Suprapubic skin (tissue), 4 donors: ENCODE measurements at places on chromosomes 11 and 22. TPM values are rescaled to one million over a fixed set of nuclear protein-coding genes. Genes with fewer than 3 reads are reported as not detected.

MRGPRX3 gene
- not detected for total RNA-seq

DNA sequence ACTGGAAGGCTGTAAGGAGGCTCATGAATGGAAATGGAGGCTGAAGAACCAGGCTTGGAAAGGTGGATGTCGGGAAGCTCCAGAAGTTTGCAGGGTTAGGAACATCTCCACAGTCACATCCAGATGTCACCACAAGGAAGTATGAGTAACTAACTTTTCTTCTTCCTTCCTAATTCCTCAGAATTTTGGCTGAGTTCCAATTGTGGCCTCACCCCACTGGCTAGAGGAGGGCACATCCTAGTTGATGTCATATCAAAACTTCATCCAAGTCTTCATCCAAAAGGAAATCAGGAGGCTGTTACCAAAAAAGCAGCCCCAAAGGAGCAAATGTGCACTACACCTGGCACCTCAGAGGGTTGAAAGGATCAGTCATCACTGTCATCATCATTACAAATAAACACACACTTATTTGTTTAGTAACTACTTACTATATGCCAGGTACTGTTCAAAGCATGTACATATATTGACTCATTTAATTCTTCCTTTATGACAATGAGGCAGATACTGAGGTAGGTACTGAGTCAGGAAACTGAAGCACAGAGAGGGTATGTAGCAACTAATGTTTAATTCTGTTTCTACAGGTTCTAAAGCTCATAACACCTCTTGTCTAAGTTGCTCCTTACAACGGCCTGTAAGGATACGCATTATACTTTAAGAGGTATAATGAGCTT lies 7.3 kb upstream of the PTPN5 start:
- H3K4me1 ChIP-seq, result no peaks in the 10 kb centered on the region
- no peak overlapping the region for H3K4me3 ChIP-seq
- no peak for DNase-seq
- no peaks in the 10 kb centered on the region for H3K36me3 ChIP-seq
- H3K27me3 ChIP-seq, result peaks cover 23% of the 10 kb centered on the region

DNA sequence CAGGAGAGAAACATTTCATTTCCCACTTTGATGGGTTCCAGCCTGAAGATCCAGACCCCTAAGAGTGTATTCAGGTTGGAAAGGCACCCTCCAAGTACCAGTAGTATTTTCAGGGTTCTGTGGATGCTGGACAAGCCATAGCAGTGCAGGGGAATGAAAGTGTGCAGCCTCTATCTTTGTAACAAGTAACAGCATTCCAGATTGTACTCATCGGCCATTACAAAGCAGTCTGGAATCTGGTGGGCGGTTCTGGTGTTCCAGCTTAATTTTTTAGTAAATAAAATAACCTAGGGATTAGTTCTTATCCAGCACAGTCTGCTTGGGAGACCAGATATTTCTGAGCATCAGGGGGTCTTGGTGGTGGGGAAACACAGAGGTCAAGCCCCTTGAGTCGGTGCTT lies 22.6 kb downstream of the APLNR start:
- DNase-seq, result no peak
- no peaks in the 10 kb centered on the region for H3K36me3 ChIP-seq
- H3K4me1 ChIP-seq, result peaks cover 24% of the 10 kb centered on the region

DNA sequence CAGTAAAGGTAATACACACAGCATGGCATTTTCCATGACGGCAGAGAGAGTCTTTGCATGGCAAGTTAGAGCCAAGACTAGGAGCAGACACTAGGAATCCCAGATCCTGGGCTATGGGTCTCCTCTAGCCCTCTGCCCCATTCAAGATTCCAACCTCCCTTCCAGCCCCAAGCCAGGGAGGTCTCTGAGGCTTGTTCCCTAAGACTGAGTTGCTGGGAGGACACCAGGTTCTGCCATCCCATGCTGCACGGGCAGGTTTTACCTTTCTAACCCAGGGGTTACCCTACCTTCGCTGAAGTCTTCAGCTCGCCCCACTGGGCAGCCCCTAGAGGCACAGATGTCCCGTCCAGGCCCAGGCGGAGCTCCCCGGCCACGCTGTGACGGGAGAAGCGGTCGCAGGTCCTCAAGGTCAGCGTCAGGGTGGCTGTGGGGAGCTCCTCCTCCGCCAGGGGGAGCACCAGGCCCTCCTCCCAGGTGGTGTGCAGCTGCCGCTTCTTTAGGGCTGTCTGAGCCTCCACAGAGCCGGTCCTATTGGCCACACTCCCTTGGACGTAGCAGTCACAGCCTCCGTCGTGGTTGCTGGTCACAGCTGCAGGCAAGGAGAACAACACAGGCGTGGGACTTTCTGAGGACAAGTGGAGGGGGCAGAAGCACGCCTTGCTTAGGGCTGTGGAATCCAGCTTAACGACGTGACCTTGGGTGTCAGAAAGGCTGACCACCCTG lies 33.8 kb downstream of the SYT13 start:
- no peak overlapping the region for H3K4me3 ChIP-seq
- no peaks in the 10 kb centered on the region for H3K4me1 ChIP-seq
- H3K27ac ChIP-seq, result no peak overlapping the region
- H3K27me3 ChIP-seq, result peaks cover 2% of the 10 kb centered on the region

- H3K27me3 ChIP-seq, result no peaks in the 10 kb centered on the region
- no peak for DNase-seq
Measured at GRCh38 chr11:132051704-132052103, 681.3 kb downstream of the NTM start.

DNA sequence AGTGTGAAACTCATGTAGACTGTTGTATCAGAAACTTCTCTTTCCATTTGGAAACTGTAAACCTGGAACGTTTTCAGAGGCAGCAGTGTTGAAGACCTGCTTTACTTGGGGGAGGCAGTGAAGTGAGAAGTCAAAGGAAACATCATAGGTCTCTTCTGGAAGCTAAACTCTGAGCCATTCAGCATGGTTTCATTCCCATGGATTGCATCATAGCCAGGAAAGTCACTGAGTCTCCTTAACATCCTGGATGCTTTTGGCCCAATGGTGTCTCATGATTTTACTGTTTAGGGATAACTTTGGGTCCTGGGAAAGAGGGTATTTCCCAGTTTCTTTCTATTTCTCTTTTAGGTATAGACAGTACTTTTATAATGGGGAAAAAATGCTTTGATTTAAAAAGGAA lies 153.2 kb upstream of the E2F8 start:
- H3K36me3 ChIP-seq, result no peaks in the 10 kb centered on the region
- no peaks in the 10 kb centered on the region for H3K27me3 ChIP-seq
- H3K4me1 ChIP-seq, result no peaks in the 10 kb centered on the region
- no peak overlapping the region for H3K4me3 ChIP-seq

GRCh38 chr22:11598492-11599440 lies 3929.2 kb upstream of the OR11H1 start:
- H3K27ac ChIP-seq, result no peak overlapping the region
- H3K27me3 ChIP-seq, result no peaks in the 10 kb centered on the region
- H3K36me3 ChIP-seq, result no peaks in the 10 kb centered on the region
- no peak for DNase-seq
- H3K4me1 ChIP-seq, result no peaks in the 10 kb centered on the region

- no peak overlapping the region for H3K4me3 ChIP-seq
- no peaks in the 10 kb centered on the region for H3K36me3 ChIP-seq
- H3K27ac ChIP-seq, result no peak overlapping the region
- no peaks in the 10 kb centered on the region for H3K4me1 ChIP-seq
- no peak for DNase-seq
Measured at GRCh38 chr11:22795914-22796313, 33.7 kb downstream of the SVIP start.

GRCh38 chr11:64259533-64260067 lies 8.3 kb downstream of the PLCB3 start:
- peaks cover 94% of the 10 kb centered on the region for H3K36me3 ChIP-seq
- H3K27me3 ChIP-seq, result no peaks in the 10 kb centered on the region
- no peak overlapping the region for H3K27ac ChIP-seq
- DNase-seq, result no peak

- H3K27me3 ChIP-seq, result no peaks in the 10 kb centered on the region
- DNase-seq, result no peak
- no peaks in the 10 kb centered on the region for H3K36me3 ChIP-seq
- H3K4me3 ChIP-seq, result no peak overlapping the region
Measured at GRCh38 chr11:106172386-106172991, 95.0 kb downstream of the AASDHPPT start.

GRCh38 chr11:76721755-76722677 lies 51.5 kb upstream of the LRRC32 start:
- H3K4me1 ChIP-seq, result peaks cover 9% of the 10 kb centered on the region
- H3K27me3 ChIP-seq, result peaks cover 21% of the 10 kb centered on the region
- H3K4me3 ChIP-seq, result peak overlapping the region; percentile 9
- no peaks in the 10 kb centered on the region for H3K36me3 ChIP-seq

CBLIF gene
- not detected for total RNA-seq

- no peaks in the 10 kb centered on the region for H3K36me3 ChIP-seq
- H3K27ac ChIP-seq, result peak overlapping the region; percentile 66
- peaks cover 22% of the 10 kb centered on the region for H3K4me1 ChIP-seq
- peak overlapping the region; percentile 9 for H3K4me3 ChIP-seq
- no peaks in the 10 kb centered on the region for H3K27me3 ChIP-seq
Measured at GRCh38 chr11:113778111-113778910, 1.3 kb upstream of the CLDN25 start.

GRCh38 chr22:21816787-21817496 lies 50.5 kb downstream of the MAPK1 start:
- H3K4me3 ChIP-seq, result no peak overlapping the region
- H3K36me3 ChIP-seq, result no peaks in the 10 kb centered on the region
- peak overlapping the region; percentile 34 for H3K27ac ChIP-seq
- H3K4me1 ChIP-seq, result peaks cover 46% of the 10 kb centered on the region

MUC6 gene
- total RNA-seq, result not detected
